Transverse colon (tissue), 4 donors: ENCODE measurements at places on chromosomes 16 and 17. TPM values are rescaled to one million over a fixed set of nuclear protein-coding genes. Genes with fewer than 3 reads are reported as not detected.

- peak overlapping the region; percentile 100 for H3K27ac ChIP-seq
- no peaks in the 10 kb centered on the region for H3K36me3 ChIP-seq
- H3K27me3 ChIP-seq = no peaks in the 10 kb centered on the region
- no peak overlapping the region for H3K4me3 ChIP-seq
- DNase-seq = no peak
- peaks cover 37% of the 10 kb centered on the region for H3K4me1 ChIP-seq
These were observed 3.7 kb downstream of the PFN1 start for GRCh38 chr17:4944554-4945175.

Gene NOD2
- total RNA-seq = 2.6 TPM

DNA sequence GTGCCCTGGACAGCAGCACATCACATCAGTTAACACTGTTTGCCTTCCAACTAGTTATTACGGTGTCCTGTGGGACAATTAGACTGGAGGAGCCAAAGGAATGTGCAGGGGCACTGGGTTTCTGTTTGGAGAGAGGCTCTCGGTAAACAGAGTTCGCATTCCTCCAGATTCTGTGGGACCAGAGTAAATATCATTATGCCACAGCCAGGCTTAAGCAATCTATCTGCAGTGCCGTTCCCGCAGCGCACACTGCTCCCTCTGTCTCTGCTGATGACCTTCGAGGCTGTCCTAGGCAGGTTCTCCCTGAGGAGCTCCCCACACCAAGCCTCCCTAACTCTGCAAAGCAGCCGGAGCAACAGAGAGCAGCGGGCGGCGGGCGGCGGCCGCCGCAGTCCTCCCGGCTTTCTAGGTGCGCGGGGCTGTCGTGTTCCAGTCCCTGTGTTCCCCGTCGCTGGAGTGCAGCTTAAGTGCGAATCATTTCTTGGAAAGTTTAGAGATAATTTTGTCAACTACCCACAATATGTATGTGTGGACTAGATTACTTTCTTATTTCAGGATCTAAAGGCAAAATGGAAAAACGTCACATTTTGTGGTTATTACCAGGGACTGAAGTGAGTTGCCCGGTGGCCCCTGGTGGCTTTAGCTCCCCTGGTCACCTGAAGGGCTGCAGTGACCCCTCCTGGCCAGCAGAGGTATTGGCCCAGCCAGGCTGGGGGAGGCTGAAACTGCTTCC, 43.3 kb downstream of the PGS1 start:
- H3K4me3 ChIP-seq = no peak overlapping the region
- no peaks in the 10 kb centered on the region for H3K27me3 ChIP-seq
- H3K27ac ChIP-seq = no peak overlapping the region
- peaks cover 29% of the 10 kb centered on the region for H3K4me1 ChIP-seq
- no peaks in the 10 kb centered on the region for H3K36me3 ChIP-seq

- DNase-seq = no peak
- H3K36me3 ChIP-seq = no peaks in the 10 kb centered on the region
- H3K27ac ChIP-seq = no peak overlapping the region
These were observed 10.3 kb upstream of the HAPSTR1 start for GRCh38 chr16:9081158-9081557.

- no peaks in the 10 kb centered on the region for H3K36me3 ChIP-seq
- peak overlapping the region; percentile 92 for H3K27ac ChIP-seq
- peaks cover 9% of the 10 kb centered on the region for H3K4me1 ChIP-seq
These were observed 51.8 kb upstream of the AKAP1 start for GRCh38 chr17:57033296-57033695.

Gene SULT1A2
- total RNA-seq = 36.5 TPM

DNA sequence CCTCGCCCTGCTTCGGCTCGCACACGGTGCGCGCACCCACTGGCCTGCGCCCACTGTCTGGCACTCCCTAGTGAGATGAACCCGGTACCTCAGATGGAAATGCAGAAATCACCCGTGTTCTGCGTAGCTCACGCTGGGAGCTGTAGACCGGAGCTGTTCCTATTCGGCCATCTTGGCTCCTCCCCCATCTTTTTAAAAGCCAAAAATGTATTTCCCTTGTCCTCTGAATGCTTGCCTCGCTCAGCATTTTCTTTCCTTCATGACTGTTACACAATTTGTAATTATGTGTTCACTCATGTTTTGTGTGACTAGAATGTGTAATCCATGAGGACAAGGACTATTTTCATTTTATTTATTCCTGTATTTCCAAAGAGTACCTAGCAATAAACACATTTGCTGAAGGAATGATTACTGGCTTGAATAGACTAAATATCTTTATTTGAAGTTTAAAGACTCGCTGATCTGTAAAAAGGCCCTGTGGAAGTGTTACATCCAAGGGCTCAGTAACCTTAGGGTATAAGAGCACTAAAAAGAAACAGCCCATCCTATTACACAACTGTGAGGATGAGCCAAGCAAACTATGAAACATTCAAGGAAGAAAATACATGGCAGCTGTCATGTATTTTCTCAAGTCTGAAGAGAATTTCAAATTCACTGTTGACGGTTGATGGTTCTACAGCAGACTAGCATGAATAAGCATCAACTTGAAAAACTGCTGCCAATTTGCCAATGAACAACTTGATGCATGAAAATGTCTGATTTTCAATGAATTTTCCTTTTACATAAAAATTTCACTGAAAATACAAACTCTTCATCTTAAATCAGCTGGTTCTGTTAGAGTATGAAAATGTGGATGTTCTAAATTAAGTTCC, 192.6 kb downstream of the MYO1D start:
- no peaks in the 10 kb centered on the region for H3K27me3 ChIP-seq
- no peak for DNase-seq
- peak overlapping the region; percentile 7 for H3K27ac ChIP-seq
- no peaks in the 10 kb centered on the region for H3K4me1 ChIP-seq
- H3K4me3 ChIP-seq = no peak overlapping the region

- no peaks in the 10 kb centered on the region for H3K36me3 ChIP-seq
- no peak for DNase-seq
- peaks cover 7% of the 10 kb centered on the region for H3K4me1 ChIP-seq
- H3K27ac ChIP-seq = no peak overlapping the region
- no peak overlapping the region for H3K4me3 ChIP-seq
- no peaks in the 10 kb centered on the region for H3K27me3 ChIP-seq
These were observed 20.2 kb downstream of the ZFHX3 start for GRCh38 chr16:73027685-73028111.

DNA sequence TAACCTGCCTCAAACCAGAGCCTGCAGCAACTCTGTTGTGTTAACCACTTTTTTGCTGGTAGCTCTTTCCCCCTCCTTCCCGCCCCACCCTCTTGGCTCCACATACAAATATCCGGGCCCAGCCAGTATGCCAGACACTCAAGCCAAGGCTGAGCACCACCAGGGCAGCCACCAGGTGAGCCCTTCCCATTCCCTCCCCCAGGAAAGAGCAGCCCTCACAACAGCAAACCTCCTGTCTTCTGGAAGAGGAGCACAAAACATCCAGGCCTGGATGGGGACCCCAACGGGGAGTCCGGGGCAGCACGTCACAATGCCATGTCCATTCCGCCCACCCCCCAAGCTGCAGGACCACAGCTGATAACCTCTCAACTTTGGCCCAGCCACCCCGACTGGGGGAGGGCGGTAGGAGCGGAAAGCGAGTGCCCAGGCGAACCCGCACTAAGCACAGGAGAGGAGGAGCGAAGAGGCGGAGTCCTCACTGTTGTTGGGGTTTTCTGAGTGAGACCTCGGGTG, 757 bp downstream of the ORMDL3 start:
- DNase-seq = peak; percentile 60
- peaks cover 35% of the 10 kb centered on the region for H3K4me1 ChIP-seq
- H3K27ac ChIP-seq = peak overlapping the region; percentile 90

GRCh38 chr16:1859650-1860049, 12.3 kb downstream of the MEIOB start:
- no peaks in the 10 kb centered on the region for H3K4me1 ChIP-seq
- H3K27me3 ChIP-seq = peaks cover 53% of the 10 kb centered on the region
- peak; percentile 64 for DNase-seq
- H3K4me3 ChIP-seq = no peak overlapping the region
- H3K27ac ChIP-seq = no peak overlapping the region

GRCh38 chr16:78584213-78584860, 484.9 kb downstream of the WWOX start:
- no peak for DNase-seq
- no peak overlapping the region for H3K27ac ChIP-seq
- no peaks in the 10 kb centered on the region for H3K27me3 ChIP-seq
- no peak overlapping the region for H3K4me3 ChIP-seq
- no peaks in the 10 kb centered on the region for H3K4me1 ChIP-seq

- no peaks in the 10 kb centered on the region for H3K27me3 ChIP-seq
- H3K36me3 ChIP-seq = no peaks in the 10 kb centered on the region
- H3K4me1 ChIP-seq = no peaks in the 10 kb centered on the region
These were observed 101.1 kb downstream of the SHISA6 start for GRCh38 chr17:11342138-11342537.

DNA sequence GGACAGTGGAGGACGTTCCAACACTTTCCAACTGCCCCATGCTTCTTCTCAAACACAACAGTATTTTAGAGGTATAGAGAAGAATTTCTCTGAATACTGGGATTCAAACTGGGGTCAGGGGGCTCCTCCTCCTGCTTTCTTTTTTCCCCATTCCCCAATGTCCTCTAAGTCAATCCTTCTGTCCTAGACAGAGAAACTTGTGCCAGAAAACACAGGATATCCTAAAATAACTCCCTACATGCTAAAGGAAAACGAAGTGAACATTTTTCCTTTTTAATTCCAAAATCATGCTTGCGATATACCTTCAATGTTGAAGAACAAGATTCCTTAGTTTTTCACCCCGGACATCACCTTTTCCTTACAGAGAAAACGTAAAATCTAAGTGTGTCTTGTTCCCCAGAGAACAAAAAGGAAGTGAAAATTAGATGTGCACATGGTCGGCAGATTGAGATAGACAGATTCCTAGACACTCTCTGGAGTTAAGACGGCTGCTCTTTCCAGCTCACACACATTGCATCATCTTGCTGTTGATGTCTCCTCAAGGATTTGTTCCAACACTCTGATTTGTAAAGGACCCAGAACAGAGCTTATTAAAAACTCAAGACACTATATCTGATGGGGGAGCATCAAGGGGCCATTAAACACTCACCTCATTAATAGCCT, 228.2 kb downstream of the GRIN2A start:
- no peak overlapping the region for H3K27ac ChIP-seq
- no peaks in the 10 kb centered on the region for H3K27me3 ChIP-seq
- DNase-seq = no peak
- H3K36me3 ChIP-seq = no peaks in the 10 kb centered on the region
- no peak overlapping the region for H3K4me3 ChIP-seq

- no peaks in the 10 kb centered on the region for H3K4me1 ChIP-seq
- no peak overlapping the region for H3K27ac ChIP-seq
- no peaks in the 10 kb centered on the region for H3K27me3 ChIP-seq
- DNase-seq = no peak
- no peaks in the 10 kb centered on the region for H3K36me3 ChIP-seq
- no peak overlapping the region for H3K4me3 ChIP-seq
These were observed 50.7 kb upstream of the ADORA2B start for GRCh38 chr17:15894258-15894657.

- H3K27ac ChIP-seq = peak overlapping the region; percentile 96
- peaks cover 2% of the 10 kb centered on the region for H3K27me3 ChIP-seq
- peak overlapping the region; percentile 90 for H3K4me3 ChIP-seq
- H3K4me1 ChIP-seq = peaks cover 13% of the 10 kb centered on the region
These were observed 694 bp upstream of the MLST8 start for GRCh38 chr16:2204416-2205103.

GRCh38 chr17:30376621-30377452, 1.9 kb upstream of the CPD start:
- peaks cover 38% of the 10 kb centered on the region for H3K4me1 ChIP-seq
- no peak overlapping the region for H3K4me3 ChIP-seq
- DNase-seq = no peak
- H3K27me3 ChIP-seq = no peaks in the 10 kb centered on the region
- H3K36me3 ChIP-seq = no peaks in the 10 kb centered on the region

Gene CBFA2T3
- total RNA-seq = 5.5 TPM

GRCh38 chr17:6648181-6648580, 3.2 kb downstream of the MED31 start:
- peaks cover 19% of the 10 kb centered on the region for H3K4me1 ChIP-seq
- H3K36me3 ChIP-seq = no peaks in the 10 kb centered on the region
- no peak for DNase-seq
- H3K4me3 ChIP-seq = no peak overlapping the region
- H3K27ac ChIP-seq = no peak overlapping the region
- H3K27me3 ChIP-seq = no peaks in the 10 kb centered on the region

GRCh38 chr17:79970576-79971068, 65.0 kb downstream of the TBC1D16 start:
- H3K4me3 ChIP-seq = no peak overlapping the region
- peaks cover 3% of the 10 kb centered on the region for H3K4me1 ChIP-seq
- DNase-seq = peak; percentile 50
- no peaks in the 10 kb centered on the region for H3K27me3 ChIP-seq
- no peaks in the 10 kb centered on the region for H3K36me3 ChIP-seq

Gene CHST5
- total RNA-seq = 26.3 TPM

GRCh38 chr16:11355862-11356261, 10.6 kb downstream of the RMI2 start:
- H3K27ac ChIP-seq = no peak overlapping the region
- peaks cover 10% of the 10 kb centered on the region for H3K4me1 ChIP-seq
- no peak for DNase-seq
- H3K4me3 ChIP-seq = no peak overlapping the region
- no peaks in the 10 kb centered on the region for H3K36me3 ChIP-seq
- no peaks in the 10 kb centered on the region for H3K27me3 ChIP-seq

Gene OTOP2
- 44.5 TPM for total RNA-seq

GRCh38 chr17:38349097-38349730, 2.4 kb upstream of the SOCS7 start:
- H3K4me1 ChIP-seq = peaks cover 13% of the 10 kb centered on the region
- H3K27me3 ChIP-seq = no peaks in the 10 kb centered on the region
- no peak overlapping the region for H3K4me3 ChIP-seq
- H3K36me3 ChIP-seq = no peaks in the 10 kb centered on the region
- no peak overlapping the region for H3K27ac ChIP-seq

Gene CX3CL1
- 13.5 TPM for total RNA-seq

DNA sequence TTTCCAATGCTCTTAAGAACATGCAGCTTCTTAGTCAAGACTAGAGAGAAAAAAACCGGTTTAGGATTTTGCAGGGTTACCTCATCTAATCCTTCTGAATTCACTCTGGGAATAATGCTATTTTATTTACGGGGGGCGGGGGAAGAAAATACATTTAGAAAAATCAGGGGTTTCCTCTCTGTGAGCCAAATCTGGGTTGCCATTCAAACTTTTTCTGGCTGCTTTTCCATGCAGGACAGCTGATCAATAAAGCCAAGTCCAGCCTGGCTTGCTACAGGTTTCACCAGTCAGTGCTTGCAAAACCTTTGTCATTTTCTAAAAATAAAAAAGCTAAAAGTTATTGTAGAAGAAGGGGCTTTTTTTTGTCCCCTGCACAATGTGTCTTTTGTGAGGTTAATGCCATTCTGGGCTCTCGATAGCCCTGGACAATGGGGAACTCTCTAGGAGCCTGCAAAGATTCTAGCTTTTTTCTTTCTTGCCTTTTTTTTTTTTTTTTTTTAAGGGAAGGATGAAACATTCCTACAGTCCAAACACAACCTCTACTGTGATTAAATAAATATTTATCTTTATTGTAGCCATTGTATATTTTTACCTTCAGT, 13.1 kb upstream of the ZFHX3 start:
- H3K4me3 ChIP-seq = no peak overlapping the region
- peaks cover 47% of the 10 kb centered on the region for H3K27me3 ChIP-seq
- peak overlapping the region; percentile 92 for H3K27ac ChIP-seq
- H3K36me3 ChIP-seq = no peaks in the 10 kb centered on the region
- H3K4me1 ChIP-seq = peaks cover 25% of the 10 kb centered on the region
- DNase-seq = no peak

Gene ARL5C
- not detected for total RNA-seq
